ENCODE measurements at places on chromosomes 16 and 17.

GRCh38 chr17:31415004-31415454 is 23.6 kb downstream of the RAB11FIP4 start:
- no peak for DNase-seq

DNA sequence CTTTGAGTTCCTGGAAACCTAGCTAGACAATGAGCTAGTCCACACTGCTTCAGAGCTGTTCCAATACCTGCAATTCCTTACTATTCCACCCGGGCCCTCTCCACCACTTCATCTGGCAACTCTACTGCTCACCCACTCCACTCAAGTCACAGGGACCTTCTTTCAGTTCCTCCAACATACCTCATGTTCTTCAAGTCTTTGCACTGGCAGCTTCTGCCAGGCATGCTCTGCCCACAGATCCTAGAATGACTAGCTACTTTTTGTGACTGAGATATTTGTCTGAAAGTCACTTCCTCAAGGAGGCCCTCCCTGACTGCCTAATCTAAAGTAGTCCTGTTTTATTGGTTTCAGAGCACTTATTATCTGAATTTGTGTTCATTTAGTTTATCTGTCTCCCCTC is 86.4 kb downstream of the TEX14 start:
- DNase-seq, result no peak

DNA sequence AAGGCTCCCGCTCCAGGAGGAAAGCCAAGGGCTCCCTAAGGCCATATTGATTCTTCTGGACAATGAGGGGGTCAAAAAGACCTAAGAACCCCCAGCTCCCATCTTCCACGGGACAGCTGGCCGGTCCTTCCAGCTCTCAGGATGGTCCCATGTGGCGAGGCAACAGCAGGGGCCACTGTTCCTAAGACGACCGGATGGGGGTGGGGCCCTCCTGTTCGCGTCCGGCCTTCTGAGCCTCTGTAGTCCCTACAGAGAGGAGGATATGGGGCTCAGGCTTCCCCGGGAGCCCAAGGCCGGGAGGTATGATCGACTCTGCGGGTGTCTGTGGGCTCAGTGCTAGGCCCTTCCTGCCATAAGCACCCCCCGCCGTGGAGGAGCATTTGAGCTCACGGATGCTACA is 6.0 kb upstream of the DCXR start:
- DNase-seq, result no peak

- DNase-seq, result no peak
These were observed at the start of gene ZNF629 for GRCh38 chr16:30786936-30787612. Gene ZNF629, minus strand, starts transcription at chr16:30787205. Its CDS starts 2,723 bp downstream, at chr16:30784482.
